ENCODE measurements at places on chromosomes 12 and 14.
A peak's percentile ranks its signal among the peaks of the same experiment; 100 is the strongest.

DNA sequence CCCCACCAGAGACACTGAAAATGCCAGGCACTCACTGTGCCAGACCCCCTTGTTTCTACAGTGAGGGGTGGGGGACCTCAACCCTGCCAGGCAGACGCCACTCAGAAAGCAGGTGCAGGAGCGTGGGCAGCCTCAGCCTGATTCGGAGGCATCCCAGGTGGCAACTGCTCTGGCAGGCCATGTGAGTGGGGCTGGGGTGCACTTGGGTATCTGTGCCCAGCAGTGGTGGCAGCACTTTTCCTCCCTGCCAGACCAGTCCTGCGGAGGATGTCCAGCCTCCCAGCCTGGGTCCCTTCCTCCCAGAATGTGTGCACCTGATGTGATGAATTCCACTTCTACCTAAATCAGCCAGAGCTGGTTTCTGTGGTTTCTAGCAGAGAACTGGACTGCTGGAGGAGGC, 13.4 kb upstream of the TTC7B start:
- no peak for DNase-seq

GRCh38 chr14:36281309-36281708, 39.1 kb downstream of the MBIP start:
- no peak for DNase-seq

- DNase-seq, result no peak
Observed at GRCh38 chr14:105414456-105415371, 4.9 kb upstream of the MTA1 start.

DNA sequence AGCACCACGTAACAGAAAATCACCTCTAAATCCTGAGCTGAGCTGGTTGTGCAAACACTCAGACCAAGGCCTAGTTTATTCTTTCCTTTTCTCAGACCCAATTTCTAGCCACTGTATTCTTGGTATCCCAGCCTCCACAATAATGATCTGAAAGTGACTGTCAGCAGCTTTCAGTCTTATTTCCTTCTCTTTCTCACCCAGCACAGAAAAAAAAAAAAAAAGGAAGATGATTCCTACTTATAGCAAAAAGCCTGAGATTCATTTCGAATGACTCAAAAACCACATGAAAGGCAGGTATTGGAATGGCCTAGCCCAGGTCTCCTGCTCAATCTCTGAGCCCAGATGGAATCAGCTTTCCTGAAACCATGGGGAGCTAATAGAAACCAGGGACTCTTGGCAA, 298.6 kb upstream of the PPFIA2 start:
- no peak for DNase-seq

DNA sequence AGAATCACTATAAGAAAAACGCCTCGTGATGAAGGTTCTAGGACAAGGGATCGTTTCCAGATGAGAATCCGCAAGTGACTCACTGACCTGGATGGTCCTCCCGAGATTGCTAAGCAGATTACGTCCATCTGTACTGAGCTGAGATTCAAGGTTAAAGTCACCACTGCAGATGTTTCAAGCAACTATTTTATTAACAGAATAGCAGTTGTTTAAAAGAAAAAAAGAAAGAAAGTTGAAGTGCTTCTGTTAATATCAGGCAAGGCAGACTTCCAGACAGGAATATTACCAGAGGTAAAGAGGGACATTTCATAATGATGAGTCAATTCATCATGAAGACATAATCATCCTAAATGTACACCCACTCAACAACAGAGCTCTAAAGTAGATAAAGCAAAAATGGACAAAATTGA, 17.9 kb downstream of the PXN start:
- no peak for DNase-seq

DNA sequence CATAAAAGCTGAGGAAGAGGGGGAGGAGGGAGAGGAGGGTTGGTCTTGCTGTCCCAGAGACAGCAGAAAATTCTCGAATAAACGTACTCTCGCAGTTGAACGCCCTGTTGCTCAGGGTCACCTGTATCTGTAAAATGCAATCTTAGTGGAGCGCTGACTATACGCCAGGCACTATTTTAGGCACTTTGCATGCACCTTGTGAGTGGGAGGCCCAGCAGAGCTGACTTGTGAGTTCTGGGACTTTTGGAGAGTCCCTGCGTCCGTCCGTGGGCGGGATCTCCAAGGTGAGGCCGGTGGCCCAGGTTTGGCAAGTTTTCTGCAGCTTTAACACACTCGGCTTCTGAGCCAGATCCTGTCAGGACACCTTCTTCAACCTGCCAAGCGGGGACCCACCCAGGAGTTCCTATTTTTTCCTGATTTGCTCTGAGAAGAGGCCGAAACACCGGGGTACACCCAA, 32.5 kb upstream of the PLEKHG6 start:
- no peak for DNase-seq

- no peak for DNase-seq
Observed at GRCh38 chr14:84826294-84826693, 703.6 kb upstream of the FLRT2 start.

- no peak for DNase-seq
Observed at GRCh38 chr12:74818412-74818811, 280.8 kb downstream of the ATXN7L3B start.

GRCh38 chr14:102230481-102231210, 74.3 kb downstream of the MOK start:
- no peak for DNase-seq

- no peak for DNase-seq
Observed at GRCh38 chr12:132393991-132394949, 64.9 kb upstream of the GALNT9 start.

GRCh38 chr12:59850268-59850667, 254.4 kb downstream of the SLC16A7 start:
- no peak for DNase-seq

DNA sequence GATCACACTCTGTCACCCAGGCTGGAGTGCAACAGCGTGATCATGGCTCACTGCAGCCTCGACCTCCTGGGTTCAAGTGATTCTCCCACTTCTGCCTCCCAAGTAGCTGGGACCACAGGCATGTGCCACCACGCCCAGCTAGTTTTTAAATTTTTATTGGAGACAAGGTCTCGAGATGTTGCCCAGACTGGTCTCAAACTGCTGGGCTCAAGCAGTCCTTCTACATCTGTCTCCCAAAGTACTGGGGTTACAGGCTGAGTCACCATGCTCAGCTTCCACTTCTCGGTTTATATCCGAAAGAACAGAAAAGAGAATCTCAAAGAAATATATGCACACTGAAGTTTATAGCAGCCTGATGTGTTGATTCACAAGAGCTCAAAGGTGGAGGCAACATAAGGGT, 107.5 kb downstream of the SCARB1 start:
- DNase-seq, result no peak

- no peak for DNase-seq
Observed at GRCh38 chr12:51183816-51184215, 10.9 kb upstream of the TFCP2 start.

- DNase-seq, result no peak
Observed at GRCh38 chr12:54416687-54417603, 2.1 kb downstream of the ITGA5 start.

DNA sequence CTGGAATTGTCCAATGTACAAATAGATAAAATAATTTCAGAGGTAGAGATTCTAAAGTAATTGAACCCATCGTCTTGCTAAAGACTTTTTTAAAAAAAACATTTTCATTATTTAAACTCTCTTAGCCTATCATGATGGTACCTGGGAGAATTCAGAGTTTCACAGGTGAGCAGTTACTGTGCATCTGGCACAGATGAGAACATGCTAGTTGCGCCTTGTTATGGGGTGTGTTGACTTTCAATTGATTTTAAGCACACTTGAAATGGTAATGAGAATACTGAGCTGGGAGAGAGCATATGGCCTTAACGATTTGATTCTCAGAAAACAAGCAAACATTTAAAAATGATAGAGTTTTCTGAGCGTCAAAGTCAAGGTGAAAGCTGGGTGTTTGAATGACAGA, 66.6 kb downstream of the FLRT2 start:
- DNase-seq, result no peak

GRCh38 chr12:86234316-86234855, 21.8 kb downstream of the MGAT4C start:
- DNase-seq, result no peak

DNA sequence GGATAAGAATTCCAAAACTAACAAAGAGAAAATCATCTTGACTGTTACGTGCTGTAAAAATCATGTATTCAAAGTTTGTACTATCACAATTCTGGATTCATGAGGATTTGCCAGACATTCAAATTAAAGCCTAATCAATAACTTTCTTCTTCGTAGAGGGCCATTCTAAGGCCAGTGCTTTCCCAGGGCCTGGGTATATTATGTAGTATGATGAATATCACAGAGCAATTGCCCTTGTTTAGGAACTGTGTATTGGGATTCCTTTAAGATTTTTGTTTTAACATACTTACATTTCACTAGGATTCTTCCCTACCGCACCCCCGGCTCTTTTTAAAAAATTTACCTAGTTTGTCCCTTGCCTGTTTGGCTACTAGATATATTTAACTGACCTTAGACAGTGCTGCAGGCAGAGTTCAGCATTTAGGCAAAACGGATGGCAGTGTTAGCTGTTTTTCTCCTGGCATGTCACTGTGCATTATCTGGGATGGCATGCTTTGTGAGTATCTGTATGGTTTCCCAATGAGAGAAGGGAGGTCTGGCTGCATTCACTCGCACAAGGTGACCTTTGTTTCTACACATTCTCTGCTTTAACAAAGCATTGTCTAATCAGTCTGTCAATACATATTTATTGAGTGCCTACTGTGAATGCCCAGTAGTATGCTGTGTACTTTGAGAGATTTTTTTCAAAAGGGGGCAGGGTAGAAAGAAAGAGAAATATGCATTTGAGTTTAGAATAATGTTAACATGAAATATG, 63.3 kb downstream of the ERC1 start:
- DNase-seq, result no peak

GRCh38 chr14:101775826-101776225, 14.3 kb downstream of the PPP2R5C start:
- DNase-seq, result no peak

- DNase-seq, result no peak
Observed at GRCh38 chr14:48805315-48805714, 780.9 kb downstream of the RPS29 start.

GRCh38 chr14:21070083-21070609, at the start of gene ARHGEF40:
TSS of gene ARHGEF40 (plus strand) at chr14:21070304. CDS start at chr14:21070397, 93 bp downstream.
- no peak for DNase-seq

DNA sequence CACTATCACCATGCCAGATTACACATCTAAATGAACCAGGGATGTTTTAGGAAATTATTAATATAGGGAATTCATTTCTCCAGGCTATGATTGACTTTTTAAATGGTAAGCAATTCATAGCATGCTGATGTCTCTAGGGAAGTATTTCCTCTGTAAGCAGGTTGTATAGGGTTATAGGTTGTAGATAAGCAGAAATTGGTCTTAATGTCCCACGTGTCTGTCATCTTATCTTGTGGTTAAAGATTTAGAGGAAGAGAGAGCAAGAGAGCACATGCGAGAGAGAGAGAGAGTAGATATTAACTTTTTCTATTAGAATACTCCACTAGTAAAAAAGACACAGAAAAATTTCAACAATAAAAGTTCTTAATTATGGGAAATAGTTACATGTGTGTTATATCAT, 32.6 kb downstream of the TRHDE start:
- no peak for DNase-seq

DNA sequence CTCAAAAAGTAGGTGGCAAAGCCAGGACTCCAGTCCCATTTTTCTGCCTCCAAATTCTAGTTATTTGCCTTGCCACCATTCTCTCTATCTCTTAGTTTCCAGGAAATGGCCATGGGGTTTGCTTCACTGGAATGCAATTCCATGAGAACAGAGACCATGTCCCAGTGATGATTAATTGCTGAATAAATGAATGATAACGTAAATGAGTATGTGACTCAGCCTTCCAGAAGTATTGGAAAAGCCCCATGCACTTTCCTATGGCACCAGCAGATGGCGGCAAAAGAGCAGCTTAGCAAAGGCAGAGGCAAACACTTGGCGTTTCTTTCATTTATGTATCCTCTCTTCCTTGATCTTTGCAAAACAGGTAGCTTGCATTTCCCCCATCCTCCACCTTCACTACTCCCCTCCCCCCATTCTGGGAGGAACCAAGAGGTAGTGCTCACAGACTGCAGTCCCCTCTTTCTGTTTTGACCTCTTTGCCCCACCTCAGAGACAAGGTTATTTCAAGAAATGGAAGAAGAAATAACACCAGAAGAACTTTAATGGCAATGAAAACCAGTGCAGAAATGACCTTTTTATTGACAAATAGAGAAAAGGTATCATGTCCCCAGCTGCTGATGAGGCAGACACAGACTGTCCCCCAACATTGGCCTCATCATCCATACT, 21.3 kb downstream of the TBX3 start:
- DNase-seq, result peak; percentile 29

DNA sequence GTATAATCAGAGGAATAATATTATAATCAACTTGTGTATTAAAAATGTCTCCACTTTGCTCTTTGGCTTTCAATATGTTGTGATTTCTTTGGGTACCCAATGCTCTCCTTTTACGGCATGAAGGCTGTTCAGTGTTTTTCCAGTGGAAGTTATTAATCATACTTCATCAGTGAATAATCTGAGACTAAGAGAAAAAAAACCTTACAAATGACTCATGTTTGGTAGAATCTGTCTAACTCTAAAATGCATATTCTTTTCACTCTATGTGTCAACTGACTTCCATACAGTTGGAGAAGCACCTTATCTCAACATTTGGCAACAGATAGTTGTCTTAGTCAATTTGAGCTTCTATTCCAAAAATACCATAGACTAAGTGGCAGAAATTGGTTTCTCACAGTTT, 82.2 kb downstream of the PTPRO start:
- no peak for DNase-seq

DNA sequence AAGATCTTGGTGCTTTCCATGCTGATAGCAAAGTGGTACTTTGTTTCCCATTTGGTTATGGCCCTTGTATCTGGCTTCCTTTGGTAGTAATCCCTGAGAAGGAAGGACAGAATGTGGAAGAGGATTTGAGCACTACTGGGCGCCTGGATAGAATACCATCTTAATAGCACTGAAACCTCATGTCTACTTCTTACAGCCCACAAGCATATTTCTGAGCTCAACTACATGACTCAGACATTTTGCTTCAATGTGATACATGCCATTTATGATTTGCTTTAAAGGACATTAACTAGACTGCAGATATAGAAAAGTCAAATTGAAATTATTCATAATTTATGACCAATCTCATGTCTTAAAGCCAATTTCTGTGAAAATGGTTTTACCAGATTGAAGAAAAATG, 80.4 kb downstream of the LIN7A start:
- DNase-seq, result no peak

DNA sequence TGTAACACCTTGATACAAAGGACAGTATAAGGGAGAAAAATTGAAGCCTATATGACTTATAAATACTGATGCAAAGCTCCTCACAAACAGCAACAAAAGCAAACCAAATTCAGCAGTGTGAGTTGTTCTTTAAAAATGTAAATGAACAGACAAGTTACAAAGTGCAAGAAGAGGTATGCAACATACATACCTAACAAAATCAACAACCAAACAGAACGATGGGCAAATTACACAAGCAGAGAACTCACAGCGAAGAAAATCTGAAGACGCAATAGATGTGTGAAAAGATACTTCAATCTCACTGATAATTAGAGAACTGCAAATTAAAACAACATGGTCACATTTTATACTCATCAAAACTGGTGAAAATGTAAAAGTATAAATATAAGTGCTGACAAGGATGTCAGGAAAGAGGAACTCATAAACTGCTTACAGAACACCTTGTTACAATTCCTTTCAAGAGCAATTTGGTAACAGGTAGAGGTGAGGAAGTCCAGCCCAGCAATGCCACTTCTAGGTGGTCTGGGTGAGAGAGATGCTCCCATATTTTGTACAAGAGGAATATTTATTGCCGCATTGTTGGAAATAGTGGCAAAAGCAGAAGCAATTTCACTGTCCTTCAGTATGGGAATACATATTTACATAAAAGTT, 47.3 kb downstream of the CORO1C start:
- no peak for DNase-seq

Measured in stimulated activated CD8-positive, alpha-beta memory T cell treated with anti-CD3 and anti-CD28 coated beads, Interleukin-4, amount 100 ng/mL, for 1 hour (primary cell).